H9 (cell line): ENCODE measurements at places on chromosomes 6 and 20. TPM values are rescaled to one million over a fixed set of nuclear protein-coding genes. Genes with fewer than 3 reads are reported as not detected.

SLC35B2 gene
- total RNA-seq = 34.5 and 36.1 TPM in 2 replicates

DNA sequence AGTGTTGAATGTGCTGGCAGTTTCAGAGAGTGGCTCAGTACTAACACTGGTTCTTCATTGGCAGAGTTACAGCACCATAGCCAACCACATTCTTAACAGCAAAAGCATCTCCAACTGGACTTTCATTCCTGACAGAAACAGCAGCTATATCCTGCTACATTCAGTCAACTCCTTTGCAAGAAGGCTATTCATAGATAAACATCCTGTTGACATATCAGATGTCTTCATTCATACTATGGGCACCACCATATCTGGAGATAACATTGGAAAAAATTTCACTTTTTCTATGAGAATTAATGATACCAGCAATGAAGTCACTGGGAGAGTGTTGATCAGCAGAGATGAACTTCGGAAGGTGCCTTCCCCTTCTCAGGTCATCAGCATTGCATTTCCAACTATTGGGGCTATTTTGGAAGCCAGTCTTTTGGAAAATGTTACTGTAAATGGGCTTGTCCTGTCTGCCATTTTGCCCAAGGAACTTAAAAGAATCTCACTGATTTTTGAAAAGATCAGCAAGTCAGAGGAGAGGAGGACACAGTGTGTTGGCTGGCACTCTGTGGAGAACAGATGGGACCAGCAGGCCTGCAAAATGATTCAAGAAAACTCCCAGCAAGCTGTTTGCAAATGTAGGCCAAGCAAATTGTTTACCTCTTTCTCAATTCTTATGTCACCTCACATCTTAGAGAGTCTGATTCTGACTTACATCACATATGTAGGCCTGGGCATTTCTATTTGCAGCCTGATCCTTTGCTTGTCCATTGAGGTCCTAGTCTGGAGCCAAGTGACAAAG is 17.0 kb upstream of the ADGRF4 start:
- DNase-seq = no peak

- no peak for DNase-seq
These were observed 175.3 kb downstream of the LRFN2 start for GRCh38 chr6:40411881-40412280.

GRCh38 chr6:117976030-117976651 is 69.1 kb downstream of the SLC35F1 start:
- DNase-seq = no peak

RBL1 gene
- 14.1 and 16.3 TPM in 2 replicates for total RNA-seq

SCRT2 gene
- total RNA-seq = not detected in 2 replicates

BLTP3A gene
- total RNA-seq = 16.4 and 17.8 TPM in 2 replicates
